Calu3 (cell line): ENCODE measurements at places on chromosomes 7 and 10. TPM values are rescaled to one million over a fixed set of nuclear protein-coding genes. Genes with fewer than 3 reads are reported as not detected.

MEIG1 gene
- not detected in 2 replicates for total RNA-seq

FAM25G gene
- not detected in 2 replicates for total RNA-seq

DNA sequence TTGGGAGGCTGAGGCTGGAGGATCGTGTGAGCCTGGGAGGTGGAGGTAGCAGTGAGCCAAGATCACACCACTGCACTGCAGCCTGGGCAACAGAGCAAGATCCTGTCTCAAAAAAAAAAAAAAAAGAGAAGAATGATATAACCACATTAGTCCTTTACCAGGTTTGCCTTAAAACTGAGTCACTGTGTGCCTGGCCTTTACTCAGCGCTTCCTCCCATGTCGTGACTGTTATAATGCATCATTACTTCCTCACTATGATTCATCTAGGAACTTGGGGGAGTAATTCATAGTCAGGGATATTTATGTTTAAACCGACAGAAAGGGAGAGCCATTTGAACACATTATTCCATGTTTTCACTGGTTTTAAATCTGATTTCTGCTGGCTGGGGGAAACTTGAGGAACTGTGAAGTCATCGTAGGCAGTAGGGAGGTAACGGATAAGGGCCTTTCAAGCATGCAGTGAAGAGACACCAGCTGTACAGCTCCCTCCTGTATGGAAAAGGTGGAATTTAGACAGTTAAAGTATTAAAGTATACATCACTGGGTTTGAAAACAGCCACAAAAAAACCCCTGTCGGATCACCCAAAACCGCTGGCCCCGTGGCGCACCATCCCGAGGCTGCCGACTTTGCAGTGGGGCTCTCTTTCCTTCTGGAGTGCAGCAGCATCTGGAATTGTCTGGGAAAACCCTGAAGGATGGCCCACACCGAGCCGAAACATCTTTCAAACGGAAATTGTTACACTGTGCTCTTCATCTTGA lies 119.8 kb downstream of the NKX6-2 start:
- no peak for DNase-seq

DNA sequence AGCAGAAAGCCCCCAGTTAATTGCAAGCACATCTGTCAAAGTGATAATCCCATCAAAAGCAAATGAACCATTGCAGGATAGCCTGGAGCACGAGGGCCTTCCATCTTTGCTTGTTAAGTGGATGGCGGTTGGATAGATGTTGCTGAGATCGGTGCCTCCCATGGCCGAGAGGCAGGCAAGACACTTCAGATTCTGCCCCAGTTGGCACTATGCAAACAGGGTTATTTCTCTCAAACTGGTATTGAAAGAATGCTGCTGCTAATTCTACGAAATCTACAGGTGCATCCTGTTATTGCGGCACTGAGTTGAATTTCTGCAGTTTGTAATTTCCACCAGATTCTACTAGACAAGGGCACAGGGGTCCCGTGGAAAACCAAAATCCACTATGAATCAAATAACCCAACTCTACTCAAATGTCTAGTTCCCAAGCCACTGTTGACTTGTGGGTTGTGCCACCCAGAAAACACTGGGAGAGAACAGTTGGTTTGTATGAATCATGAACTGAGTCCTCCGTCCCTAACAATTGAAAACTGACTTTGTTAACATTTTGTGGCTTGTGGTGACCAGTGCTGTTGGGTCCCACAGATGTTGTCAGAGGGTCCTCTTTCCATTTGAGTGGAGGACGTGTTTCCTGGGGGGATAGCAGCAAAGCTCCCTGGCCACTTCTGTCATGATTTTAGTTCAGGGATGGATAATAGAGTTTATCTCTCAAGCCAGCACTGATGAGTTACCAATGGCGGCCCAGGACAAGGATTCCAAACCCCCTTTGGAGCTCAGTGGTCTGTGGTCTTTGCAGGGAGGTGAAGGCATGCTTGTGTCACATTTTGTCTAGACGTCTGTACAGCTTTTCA lies 7.1 kb upstream of the IL2RA start:
- DNase-seq = no peak

- DNase-seq = no peak
Observed at GRCh38 chr7:45087301-45088145, 1.2 kb downstream of the NACAD start.

GRCh38 chr7:46156086-46156485 lies 235.0 kb upstream of the IGFBP3 start:
- no peak for DNase-seq

GRCh38 chr10:90856261-90856660 lies 1.6 kb downstream of the HTR7 start:
- no peak for DNase-seq
